ENCODE measurements at places on chromosomes 6 and 20. TPM values are rescaled to one million over a fixed set of nuclear protein-coding genes. Genes with fewer than 3 reads are reported as not detected.

Gene SCUBE3
- 0.29 TPM for total RNA-seq

Gene GTSF1L
- total RNA-seq: not detected

Gene ASIP
- total RNA-seq: 0.47 TPM

Gene R3HDML
- not detected for total RNA-seq

Gene NNAT
- not detected for total RNA-seq

Gene LTB
- not detected for total RNA-seq

Gene CLDN20
- not detected for total RNA-seq

Gene SLC35D3
- not detected for total RNA-seq

Gene CGAS
- total RNA-seq: 4.9 TPM

Gene TPBG
- 14.0 TPM for total RNA-seq

Gene NHLRC1
- total RNA-seq: not detected

Gene ECHDC1
- 70.5 TPM for total RNA-seq

Gene CALHM5
- 2.1 TPM for total RNA-seq

Gene VNN1
- 4.3 TPM for total RNA-seq

Gene ARMC12
- total RNA-seq: not detected

Gene RRP36
- total RNA-seq: 47.8 TPM

Gene FAM120B
- 51.3 TPM for total RNA-seq

Measured in upper lobe of left lung (tissue), 6 donors.